ENCODE measurements at places on chromosomes 6 and 20.

DNA sequence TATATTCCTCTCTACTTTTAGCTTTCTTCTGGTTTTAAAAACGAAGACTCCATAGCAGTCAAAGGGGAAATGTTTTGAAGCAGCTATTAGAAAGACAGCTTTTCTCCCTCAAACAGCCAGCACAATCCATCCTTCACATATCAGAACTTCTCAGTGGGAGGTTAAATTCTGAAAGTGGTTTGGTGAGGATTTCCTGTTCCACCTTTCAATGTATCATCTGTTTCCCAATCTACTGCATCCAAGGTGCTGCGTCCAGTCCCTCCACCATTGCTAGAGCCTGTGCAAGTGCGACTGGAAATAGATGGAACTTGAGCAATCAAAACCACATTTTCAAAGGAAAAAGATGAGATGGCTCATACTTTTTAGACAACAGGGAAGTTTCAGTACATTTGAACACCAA, 508.3 kb upstream of the ARID1B start:
- DNase-seq: no peak

GRCh38 chr6:112269979-112270566, 15.7 kb upstream of the LAMA4 start:
- no peak for DNase-seq

DNA sequence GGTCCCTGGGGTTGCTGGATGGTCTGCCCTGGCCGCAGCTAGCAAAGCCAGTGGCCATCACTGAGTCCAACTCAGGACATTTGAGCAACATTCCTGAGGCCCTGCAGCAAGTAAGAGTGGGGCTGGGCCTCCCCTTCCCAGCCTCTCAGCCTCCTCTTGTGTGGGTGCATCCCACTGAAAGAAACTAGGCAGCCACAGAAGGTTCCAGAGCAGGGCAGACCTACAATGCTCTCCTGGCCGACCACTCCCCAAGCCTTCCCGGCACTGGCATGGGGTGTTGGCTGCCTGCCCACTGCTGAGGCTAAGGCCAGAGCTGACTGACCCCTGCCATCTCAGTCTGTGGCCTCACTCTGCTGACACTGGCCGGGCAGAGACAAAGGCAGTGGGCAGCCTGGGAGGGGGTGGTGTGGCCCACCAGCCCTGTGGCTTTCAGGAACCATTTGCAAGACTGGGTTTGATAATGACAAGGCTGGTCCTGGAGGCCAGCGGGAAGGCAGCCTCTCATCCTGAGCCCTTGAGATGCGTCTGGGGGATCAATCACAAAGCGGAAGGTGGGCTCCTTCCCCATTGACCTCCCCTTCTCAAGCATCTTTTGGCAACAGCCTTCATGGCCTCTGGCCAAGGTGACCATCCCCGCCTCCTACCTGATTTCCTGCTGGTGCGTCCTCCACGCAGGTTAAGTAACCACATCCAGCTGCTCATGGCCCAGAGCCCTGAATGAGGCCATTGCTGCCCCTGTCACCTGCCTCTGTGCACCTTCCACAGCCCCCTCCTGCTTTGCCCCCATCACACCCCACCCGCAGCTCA, 9.6 kb downstream of the DLGAP4 start:
- no peak for DNase-seq

DNA sequence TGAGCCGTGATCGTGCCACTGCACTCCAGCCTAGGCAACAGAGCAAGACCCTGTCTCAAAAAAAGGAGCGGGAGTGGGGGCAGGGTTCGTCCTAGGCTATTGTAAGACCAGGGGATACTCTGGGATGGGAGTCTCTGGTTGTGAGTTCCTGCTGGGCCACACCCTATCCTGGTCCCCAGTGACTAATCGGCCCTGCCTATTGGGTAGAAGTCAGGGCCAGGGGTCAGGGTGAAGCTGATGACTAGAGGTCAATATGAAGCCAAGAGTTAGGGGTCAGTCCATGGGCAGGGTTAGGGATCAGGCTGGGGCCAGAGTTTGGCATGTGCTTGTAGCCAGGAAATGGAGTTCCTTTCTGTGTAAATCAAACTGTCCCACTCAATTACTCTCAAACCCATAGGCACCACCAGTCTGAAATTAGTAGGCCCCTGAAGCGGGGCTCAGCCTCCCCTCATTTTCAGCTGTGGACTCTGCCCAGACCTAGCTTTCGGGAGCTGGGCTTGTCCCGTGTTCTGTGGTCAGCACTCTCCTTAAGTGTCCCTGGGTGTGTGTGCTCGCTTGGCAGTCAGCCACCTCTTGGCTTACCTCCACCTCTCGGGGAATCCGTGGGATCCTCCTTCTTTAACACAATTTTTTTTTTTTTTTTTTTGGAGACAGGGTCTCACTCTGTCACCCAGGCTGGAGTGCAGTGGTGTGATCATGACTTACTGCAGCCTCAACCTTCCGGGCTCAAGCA, 1.8 kb downstream of the HSPA12B start:
- no peak for DNase-seq
